ENCODE measurements at places on chromosomes 1 and 21. TPM values are rescaled to one million over a fixed set of nuclear protein-coding genes. Genes with fewer than 3 reads are reported as not detected.

Gene CYYR1
- 16.9 TPM for total RNA-seq

Gene LMX1A
- 0.07 TPM for total RNA-seq

Gene CD247
- 0.70 TPM for total RNA-seq

Gene FAM72D
- total RNA-seq: 0.14 TPM

Gene CATSPERE
- total RNA-seq: 0.16 TPM

Gene TFF1
- total RNA-seq: not detected

Gene TRIM67
- not detected for total RNA-seq

Gene LIPI
- not detected for total RNA-seq

Gene HCRTR1
- total RNA-seq: not detected

GRCh38 chr1:48917901-48918603, 141.4 kb upstream of the BEND5 start:
- DNase-seq: no peak

DNA sequence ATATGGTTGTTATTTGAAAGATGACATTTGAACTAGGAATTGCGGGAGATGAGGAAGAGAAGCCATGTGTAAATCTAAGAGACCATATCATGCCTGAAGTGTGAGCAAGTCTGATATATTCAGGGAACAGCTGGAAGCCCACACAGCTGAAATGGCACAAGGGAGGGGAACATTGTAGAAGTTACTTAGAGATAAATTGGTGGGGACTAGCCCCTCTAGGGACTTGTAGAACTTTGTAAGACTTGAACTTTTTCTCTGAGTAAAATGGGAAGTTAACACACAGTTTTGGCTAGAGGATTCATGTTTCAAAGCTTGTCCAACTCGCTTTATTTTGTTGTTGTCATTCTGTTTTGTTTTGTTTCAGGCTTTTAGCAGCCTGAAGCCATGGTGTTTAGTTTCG, 216.4 kb downstream of the FMN2 start:
- no peak for DNase-seq

DNA sequence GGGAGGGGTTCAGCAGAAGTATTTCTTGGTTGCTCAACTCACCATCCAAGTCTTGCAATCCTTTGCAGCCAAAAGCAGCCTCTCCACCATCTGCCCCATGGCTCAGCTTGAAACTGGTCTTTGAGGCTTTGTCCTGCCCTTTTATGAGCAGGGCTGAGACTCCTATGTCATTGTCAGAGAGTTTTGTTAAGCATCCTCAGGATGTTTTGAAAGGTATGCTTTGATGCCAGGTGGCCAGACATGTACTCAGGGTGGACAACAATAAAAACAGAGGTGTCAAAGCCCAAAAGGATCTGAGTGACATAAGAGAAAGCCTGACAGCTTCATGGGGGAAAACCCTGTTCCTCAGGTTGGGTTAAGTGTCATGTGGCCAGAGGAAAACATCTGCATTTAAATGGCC, 310.5 kb downstream of the PRDM2 start:
- no peak for DNase-seq

GRCh38 chr1:211359876-211360275, 33.2 kb downstream of the TRAF5 start:
- DNase-seq: no peak

DNA sequence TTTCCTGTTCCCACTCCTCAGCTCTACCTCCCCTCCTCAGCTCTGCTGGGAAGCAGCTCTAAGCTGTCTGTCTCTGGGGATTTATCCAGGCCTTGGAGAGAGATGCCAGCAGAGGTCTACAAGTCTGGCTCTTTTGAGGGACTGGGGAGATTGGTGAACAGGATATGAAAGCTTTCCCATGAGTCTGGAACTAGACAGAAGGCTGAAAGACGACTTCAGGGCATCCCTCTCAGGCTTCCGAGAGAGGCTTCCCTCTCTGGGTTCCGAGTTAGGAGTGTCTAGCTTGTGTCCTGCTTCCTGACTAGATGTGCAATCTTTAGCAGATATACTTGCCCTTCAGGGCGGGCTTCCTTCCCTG, 733 bp downstream of the TMEM35B start:
- DNase-seq: no peak

DNA sequence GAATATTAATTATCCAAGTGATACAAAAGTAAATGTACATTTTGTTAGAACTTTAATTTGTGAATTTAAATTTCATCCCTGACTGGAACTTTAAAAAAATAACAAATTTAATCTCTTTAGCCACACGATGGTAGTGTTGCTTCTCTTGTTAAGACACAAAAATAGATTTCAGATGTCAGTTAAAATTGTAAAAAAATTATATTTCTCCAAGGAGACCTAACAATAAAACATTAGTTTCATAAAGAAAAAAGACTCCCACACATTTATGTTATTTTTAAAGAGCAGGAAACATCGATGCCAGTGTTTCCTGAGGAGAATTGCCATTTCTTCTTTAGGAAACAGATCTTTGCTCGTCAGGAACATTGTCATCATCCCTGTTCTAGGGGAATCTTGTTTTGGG, 74.0 kb upstream of the DEPDC1 start:
- DNase-seq: no peak

GRCh38 chr1:16459352-16459925, 18.9 kb downstream of the NECAP2 start:
- DNase-seq: no peak

DNA sequence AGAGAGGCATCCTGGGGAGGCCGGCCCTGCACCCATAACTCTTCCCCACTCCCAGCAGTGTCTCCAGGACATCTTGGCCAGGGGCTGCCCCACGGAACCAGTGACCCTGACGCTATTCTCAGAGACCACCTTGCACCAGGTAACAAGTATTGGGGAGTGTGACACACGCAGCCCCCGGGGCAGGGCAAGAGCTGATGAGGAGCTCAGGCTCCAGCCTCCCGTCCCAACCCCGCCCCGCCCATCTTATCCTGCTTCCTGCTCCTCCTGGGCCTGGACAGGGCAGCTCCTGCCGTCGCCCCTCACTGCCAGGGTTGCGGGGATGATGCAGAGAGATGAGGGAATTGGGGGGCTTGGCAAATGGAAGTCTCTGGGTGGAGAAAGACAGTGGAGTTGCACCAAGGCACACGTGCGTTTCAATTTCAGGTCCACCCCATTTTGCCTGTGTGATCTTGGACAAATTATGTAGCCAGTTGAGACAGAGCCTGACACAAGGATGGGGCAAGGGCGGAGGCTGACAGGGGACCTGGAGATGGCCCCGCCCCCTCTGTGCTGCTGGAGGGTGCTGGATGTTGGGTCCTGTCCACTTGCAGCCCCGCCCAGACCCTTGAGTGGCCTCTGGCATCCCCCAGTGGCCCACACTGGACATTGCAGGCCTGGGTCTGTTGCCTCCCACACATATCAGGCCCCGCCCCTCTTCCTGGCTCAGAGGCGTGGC, 10.7 kb downstream of the CLCNKA start:
- DNase-seq: peak; percentile 87

DNA sequence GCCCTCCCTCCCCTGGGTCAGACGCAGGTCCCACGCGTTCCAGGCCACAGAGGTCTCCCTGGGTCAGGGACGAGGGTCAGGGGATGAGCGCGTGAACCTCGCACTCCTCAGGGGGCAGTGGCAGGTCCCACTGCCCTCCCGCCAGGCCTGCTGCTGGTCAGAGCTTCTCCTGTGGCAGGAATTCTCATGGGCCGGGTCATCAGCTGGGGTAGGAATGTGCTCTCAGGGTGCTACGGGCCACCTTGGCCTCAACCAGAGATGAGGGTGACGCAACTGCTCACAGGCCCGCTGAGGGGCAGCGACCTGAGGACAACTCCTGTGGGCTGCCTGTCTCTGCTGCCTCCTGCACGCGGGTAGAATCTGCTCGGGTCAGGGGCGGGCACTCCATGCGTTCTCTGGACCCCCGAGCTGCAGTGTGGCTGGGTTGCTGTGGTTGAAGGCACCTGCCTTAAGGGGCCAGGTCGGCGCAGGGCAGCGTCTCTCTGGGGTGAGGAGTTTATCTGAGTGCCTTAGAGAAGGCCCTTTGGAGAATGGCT, 128.8 kb downstream of the PRDM16 start:
- no peak for DNase-seq

DNA sequence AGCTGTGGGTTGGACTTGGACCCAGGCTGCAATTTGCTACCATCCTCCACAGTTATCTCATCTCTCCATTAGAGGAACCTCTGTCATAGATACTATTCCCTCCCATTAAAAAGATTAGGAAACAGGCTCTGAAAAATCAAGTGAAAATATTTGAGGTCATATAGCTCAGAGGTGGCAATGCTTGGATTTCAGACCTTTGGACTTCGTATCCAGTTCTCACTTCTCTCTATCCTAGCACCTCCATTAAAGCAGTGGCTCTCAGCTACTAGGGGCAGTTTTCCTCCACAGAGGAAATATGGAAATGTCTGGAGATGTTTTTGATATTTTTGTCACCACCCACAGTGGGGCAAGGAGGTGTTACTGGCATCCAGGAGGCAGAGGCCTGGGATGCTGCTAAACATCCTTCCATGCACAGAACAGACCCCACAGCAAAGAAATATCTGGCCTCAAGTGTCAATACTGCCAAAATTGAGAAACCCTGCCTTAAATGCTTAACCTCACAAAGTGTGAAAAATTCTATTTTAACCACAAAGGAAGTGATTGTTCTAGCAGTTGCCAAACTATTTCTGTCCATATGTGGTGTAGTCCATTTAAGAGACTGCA, 54.1 kb downstream of the C8A start:
- DNase-seq: no peak

DNA sequence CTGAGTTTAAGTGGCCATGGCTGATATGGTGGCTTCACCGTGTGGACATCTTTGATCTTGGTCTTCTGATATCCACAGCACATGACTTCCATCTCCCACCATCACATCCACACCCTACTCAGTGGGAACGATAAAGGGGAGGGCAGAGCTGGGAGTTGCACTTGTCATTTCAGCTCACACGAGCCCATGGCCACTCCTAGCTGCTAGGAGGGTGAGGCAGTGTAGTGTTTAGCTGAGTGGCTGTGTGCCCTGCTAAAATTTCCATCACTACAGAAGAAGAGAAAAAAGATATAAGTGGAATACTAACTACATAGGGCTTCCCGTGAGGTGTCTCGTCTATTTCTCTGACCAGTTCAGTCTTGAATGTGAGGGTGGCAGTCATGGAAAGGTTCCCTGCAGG, 123.3 kb upstream of the EDN2 start:
- DNase-seq: no peak

- DNase-seq: no peak
These were observed 47.8 kb upstream of the ARHGAP29 start for GRCh38 chr1:94285031-94285654.

- no peak for DNase-seq
These were observed 160.7 kb upstream of the C1orf21 start for GRCh38 chr1:184226100-184226487.

GRCh38 chr1:37098237-37098636, 63.9 kb upstream of the GRIK3 start:
- DNase-seq: no peak

DNA sequence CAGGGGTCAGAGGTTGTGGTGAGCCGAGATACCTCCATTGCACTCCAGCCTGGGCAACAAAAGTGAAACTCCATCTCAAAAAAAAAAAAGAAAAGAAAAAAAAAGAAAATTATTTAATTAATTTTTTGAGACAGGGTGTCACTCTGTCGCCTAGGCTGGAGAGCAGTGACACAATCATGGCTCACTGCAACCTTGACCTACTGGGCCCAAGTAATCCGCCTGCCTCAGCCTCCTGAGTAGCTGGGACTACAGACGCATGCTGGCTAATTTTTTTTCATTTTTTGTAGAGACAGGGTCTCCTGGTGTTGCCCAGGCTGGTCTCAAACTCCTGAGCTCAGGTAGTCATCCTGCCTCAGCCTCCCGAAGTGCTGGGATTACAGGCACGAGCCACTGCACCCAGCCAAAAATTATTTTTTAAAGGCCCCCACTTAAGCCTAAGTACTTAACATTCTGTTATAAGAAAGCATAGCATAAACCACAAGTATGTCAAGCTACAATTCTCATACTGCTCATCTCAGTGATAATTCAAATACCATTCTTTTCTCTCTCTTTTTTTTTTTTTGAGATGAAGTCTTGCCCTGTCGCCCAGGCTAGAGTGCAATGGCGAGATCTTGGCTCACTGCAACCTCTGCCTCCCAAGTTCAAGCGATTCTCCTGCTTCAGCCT, 19.9 kb downstream of the NUCKS1 start:
- no peak for DNase-seq

GRCh38 chr1:229716069-229716468, 90.0 kb downstream of the URB2 start:
- peak; percentile 21 for DNase-seq

DNA sequence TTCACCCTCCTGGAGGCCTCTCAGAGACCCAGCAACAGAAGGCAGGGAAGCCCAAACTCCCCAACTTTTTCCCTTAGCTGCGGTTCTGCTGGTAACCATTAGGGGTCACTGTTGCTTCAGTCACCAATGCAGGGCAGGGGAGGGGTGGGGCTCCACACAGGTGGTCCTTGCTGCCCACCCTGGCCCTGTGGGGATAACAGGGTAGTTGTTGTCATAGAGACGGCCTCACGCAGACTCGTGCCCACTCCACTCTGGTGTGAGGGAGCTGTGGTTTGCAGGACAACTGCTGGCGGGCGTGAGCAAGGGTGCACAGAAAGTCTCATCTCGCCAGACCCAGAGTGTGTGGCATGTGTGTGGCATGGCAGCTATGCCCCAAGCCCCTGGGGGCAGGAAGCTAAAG, 19.9 kb downstream of the INSRR start:
- no peak for DNase-seq

GRCh38 chr1:201329801-201330200, 46.5 kb downstream of the PKP1 start:
- no peak for DNase-seq

GRCh38 chr1:180237869-180238476, 7.9 kb downstream of the LHX4 start:
- DNase-seq: no peak

DNA sequence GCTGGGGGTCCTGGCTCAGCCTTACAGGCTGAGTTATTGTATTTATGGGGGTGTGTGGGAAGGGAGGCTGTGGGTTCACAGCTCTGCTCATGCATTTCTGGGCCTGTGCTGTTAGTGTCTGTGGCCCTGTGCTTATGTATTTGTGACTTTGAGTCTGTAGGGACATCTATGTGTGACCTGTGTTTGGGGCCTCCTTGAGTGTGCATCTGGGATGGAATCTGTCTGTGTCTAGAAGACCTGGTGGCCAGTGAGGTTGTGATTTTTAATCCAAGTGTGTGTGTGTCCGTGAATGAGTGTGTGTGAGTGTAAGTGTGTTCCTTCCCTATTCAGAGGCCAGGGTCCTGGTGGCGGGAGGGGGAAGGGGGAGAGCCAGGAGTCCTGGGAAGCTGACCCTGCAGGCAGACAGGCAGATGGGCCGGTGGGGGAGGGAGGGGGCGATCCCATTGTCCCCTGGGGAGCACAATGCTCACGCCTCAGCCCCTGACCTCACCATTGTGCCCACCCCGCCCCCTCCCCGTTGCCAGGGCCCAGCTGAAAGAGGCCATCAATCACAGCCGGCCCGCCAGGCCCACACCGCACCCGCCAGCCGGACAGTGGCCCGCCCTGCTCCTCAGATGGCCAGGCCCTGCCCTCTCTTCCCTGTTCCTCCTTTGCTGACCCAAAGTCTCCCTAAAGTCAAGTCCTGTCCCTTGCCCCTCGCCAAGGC, 19.6 kb downstream of the SLC27A3 start:
- no peak for DNase-seq

- no peak for DNase-seq
These were observed 122.6 kb downstream of the PIGK start for GRCh38 chr1:77096496-77097255.

All from heart left ventricle (tissue), 16 donors.